ENCODE measurements at places on chromosomes 1 and 21. TPM values are rescaled to one million over a fixed set of nuclear protein-coding genes. Genes with fewer than 3 reads are reported as not detected.

DNA sequence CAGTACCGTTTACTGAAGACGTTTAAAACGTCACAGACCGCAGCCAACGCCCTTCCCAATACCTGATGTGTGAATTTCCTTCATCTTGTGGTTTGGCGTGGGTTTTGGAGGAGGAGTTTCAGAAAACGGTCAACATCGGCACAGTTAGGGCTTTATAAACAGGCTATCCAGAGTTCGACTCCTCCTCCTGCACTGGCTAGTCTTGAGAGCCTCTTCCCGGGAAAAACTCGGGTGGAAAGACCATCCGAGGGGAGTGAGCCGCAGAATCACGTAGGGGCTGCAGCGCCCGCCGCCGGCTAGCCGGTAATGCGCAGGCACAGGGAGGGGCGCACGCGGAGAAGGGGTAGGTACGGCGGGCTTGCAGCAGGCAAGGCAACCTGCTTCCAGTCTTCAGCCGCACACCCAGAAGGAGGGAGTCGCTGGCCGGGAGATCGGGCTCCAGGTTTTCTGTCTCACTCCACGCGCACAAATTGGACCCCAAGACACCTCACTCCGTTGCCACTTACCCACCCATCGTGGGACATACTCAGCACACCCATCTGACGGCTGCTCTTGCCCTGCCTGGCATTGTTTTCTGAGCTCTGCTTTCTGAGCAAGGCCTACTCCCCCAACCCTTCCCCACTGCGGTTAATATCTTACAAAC lies 25.4 kb downstream of the SLC19A2 start:
- no peaks in the 10 kb centered on the region for H3K27me3 ChIP-seq
- no peaks in the 10 kb centered on the region for H3K36me3 ChIP-seq
- no peak for DNase-seq

DNA sequence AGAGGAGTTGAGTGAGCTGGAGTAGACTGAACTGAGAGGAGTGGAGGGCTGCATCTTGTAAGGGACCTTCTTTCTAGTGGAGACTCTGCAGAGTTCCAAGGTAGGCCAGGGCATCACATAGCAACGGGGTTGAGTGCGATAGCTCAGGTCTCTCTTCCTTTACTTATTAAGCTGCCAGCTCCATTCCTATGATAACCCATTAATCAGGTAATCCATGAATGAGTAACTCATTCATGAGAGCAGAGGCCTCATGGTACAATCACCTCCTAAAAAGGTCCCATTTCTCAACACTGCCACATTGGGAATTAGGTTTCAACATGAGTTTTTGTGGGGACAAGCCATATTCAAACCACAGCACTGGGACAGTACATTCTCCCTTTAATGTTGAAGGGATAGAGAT lies 21.3 kb downstream of the VN1R5 start:
- no peaks in the 10 kb centered on the region for H3K27me3 ChIP-seq
- H3K4me3 ChIP-seq: no peak overlapping the region
- H3K36me3 ChIP-seq: no peaks in the 10 kb centered on the region
- no peaks in the 10 kb centered on the region for H3K4me1 ChIP-seq

- H3K36me3 ChIP-seq: no peaks in the 10 kb centered on the region
- H3K27ac ChIP-seq: no peak overlapping the region
- H3K4me3 ChIP-seq: no peak overlapping the region
- DNase-seq: no peak
- no peaks in the 10 kb centered on the region for H3K27me3 ChIP-seq
These were observed 78.8 kb upstream of the CD1D start for GRCh38 chr1:158101927-158102326.

DNA sequence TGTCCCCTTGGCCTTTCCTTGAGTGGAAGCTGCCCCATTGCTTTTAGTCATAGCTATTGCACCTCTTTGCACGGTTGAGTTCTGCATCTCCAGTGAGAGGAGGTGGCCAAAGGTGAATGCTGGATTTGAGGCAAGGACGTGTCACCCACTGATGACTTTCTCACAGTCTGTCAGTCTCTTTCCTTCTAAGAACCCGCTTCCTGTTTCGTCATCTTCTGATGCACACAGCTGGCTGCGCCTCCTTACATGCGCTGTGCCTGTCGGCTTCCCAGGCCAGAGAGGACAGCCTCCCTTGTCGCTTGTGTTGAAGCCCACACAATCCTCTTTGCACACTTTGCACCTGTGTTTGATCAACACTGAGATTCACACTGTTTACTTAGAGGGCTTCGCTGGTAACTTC lies 41.8 kb upstream of the PWP2 start:
- no peaks in the 10 kb centered on the region for H3K4me1 ChIP-seq
- peaks cover 90% of the 10 kb centered on the region for H3K36me3 ChIP-seq
- DNase-seq: no peak
- no peaks in the 10 kb centered on the region for H3K27me3 ChIP-seq
- H3K27ac ChIP-seq: no peak overlapping the region

DNA sequence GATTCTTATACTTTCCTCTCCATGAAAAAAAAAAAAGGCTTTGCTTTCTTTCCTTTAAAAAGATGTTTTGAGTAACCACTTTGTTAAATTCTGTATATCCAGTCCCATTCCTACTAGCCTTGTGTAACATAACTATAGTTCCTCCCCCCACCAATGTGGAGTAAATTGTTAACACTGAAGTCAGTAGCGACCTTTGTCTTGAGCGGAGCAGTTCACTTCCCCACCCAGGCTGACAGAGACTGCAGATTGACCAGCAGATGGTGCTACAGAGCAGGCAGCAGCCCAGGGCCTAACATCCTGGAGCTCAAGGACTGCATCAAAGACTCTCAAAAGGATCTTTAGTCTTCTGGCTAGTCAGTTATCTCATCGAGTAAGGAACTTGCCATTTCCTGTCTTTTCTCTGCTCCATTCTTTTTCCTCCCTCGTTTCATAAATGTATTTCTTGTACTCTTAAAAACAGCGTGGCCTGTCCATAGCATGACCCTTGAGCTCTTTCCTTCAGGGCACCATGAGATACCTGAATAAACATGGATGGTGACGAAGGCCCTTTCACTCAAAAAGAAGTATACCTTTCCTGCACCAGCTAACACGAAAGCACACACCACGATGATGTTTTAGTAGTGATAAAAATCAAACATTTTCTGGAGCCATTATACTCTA lies 503.5 kb upstream of the PKN2 start:
- no peak overlapping the region for H3K4me3 ChIP-seq
- H3K27ac ChIP-seq: no peak overlapping the region
- no peaks in the 10 kb centered on the region for H3K27me3 ChIP-seq
- H3K4me1 ChIP-seq: no peaks in the 10 kb centered on the region
- DNase-seq: no peak
- H3K36me3 ChIP-seq: no peaks in the 10 kb centered on the region

GRCh38 chr1:221961532-221962292 lies 219.8 kb upstream of the DUSP10 start:
- H3K4me3 ChIP-seq: no peak overlapping the region
- H3K36me3 ChIP-seq: no peaks in the 10 kb centered on the region
- H3K27me3 ChIP-seq: no peaks in the 10 kb centered on the region
- H3K27ac ChIP-seq: peak overlapping the region; percentile 36
- peaks cover 10% of the 10 kb centered on the region for H3K4me1 ChIP-seq

GRCh38 chr1:56397811-56398231 lies 181.5 kb downstream of the PLPP3 start:
- H3K36me3 ChIP-seq: no peaks in the 10 kb centered on the region
- no peaks in the 10 kb centered on the region for H3K27me3 ChIP-seq
- H3K4me3 ChIP-seq: no peak overlapping the region
- no peak for DNase-seq

- no peak for DNase-seq
- H3K27me3 ChIP-seq: no peaks in the 10 kb centered on the region
- peaks cover 19% of the 10 kb centered on the region for H3K4me1 ChIP-seq
- H3K27ac ChIP-seq: no peak overlapping the region
These were observed 42.1 kb downstream of the KIF1B start for GRCh38 chr1:10252508-10252907.

DNA sequence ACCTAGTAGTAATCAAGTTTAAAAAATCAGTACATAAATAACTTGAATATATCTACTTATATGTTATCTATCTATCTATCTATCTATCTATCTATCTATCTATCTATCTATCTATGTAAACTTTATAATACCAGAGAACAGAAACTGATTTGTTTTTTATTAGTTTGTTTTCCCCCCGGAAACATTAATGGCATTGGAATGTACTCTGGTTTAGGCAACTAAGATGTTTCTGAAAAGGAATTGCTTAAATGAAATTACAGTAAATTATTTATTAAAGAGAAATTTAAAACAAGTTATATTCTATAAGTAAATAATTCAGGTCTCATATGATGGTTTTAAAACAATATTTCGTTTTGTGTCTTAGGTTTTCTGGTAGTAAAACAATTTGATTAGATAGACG lies 681.0 kb upstream of the ADAMTS5 start:
- H3K36me3 ChIP-seq: no peaks in the 10 kb centered on the region
- H3K27me3 ChIP-seq: no peaks in the 10 kb centered on the region
- H3K4me3 ChIP-seq: no peak overlapping the region
- no peak for DNase-seq
- peaks cover 4% of the 10 kb centered on the region for H3K4me1 ChIP-seq

DNA sequence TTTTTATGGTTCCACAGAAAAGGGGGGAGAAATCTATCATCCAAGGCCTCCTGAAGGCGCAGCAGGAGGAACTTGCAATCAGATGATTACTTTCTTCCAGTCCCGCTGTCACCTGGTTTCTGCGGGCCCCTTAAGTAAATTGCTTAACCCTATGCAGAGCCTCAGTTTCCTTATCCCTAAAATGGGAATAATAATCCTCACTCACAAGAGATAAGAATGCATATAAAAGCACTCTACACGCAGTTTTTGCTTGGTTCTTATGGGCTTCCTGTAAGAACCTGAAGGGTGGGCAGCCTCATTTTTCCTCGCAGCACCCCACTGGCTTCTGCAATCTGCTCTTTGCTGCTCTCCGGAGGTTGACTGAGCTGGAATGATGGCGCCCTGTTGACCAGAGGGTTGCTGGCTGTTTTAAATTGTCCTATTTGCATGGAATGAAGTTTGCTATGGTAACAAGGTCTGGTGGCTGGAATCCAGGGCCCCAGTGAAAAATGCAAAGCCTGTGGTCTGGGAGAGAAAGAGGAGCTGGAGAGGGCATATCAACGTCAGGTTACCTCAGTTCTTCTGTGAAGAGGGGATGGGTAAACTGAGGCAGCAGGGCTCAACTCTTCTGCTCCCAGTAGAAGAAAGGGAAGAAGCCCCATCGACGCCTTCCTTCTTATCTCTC lies 1.0 kb upstream of the KAZN start:
- peaks cover 68% of the 10 kb centered on the region for H3K27me3 ChIP-seq
- H3K36me3 ChIP-seq: no peaks in the 10 kb centered on the region
- H3K27ac ChIP-seq: no peak overlapping the region
- H3K4me1 ChIP-seq: peaks cover 43% of the 10 kb centered on the region
- no peak for DNase-seq
- peak overlapping the region; percentile 74 for H3K4me3 ChIP-seq

DNA sequence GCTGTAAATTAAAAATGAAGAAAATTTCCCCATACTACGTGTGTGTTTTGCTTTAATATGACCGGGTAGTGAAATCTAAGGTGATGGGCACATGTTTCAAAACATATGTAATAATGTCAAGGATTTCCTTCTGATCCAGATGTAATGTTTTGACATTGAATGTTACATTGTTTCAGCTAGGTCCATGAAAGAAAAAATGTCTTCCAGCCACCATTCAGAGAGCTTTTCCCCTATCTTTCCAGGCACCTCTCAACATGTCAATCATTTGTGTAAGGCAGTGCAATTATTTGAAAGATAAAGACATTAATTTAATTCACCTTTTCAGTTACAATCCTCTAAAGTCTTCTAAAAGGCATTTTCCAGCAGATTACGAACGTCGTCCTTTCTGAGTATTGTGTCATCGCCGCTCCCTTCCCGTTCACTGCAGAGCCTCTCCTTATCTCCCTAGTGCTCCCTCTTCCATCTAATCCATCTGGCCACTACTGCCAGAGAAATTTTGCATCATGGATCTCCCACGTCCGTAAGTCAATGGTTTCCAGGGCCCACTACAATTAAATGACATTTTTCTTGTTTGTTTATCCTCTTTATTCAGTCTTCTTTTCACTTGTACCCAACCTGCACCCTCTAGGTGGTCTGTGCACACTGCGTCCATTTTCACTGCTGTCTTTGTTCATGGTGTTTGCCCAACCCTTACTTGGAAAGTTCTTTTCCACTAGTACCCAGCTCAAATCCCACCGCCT lies 1.3 kb upstream of the VAMP3 start:
- H3K36me3 ChIP-seq: no peaks in the 10 kb centered on the region
- no peaks in the 10 kb centered on the region for H3K27me3 ChIP-seq
- peaks cover 11% of the 10 kb centered on the region for H3K4me1 ChIP-seq
- no peak for DNase-seq
- peak overlapping the region; percentile 99 for H3K27ac ChIP-seq
- H3K4me3 ChIP-seq: no peak overlapping the region

- H3K4me3 ChIP-seq: no peak overlapping the region
- no peak for DNase-seq
- H3K27ac ChIP-seq: no peak overlapping the region
- H3K27me3 ChIP-seq: no peaks in the 10 kb centered on the region
- H3K36me3 ChIP-seq: no peaks in the 10 kb centered on the region
These were observed 1063.4 kb downstream of the PLA2G4A start for GRCh38 chr1:187891993-187892682.

Gene WDR26
- total RNA-seq: 111 TPM

Gene SPRR2B
- total RNA-seq: 1.9 TPM

Gene HES3
- total RNA-seq: not detected

Gene GUCA2B
- total RNA-seq: not detected

Gene HSPA6
- 3.9 TPM for total RNA-seq

Gene SLC1A7
- total RNA-seq: 0.57 TPM
